ENCODE measurements at places on chromosomes 12 and 14.

DNA sequence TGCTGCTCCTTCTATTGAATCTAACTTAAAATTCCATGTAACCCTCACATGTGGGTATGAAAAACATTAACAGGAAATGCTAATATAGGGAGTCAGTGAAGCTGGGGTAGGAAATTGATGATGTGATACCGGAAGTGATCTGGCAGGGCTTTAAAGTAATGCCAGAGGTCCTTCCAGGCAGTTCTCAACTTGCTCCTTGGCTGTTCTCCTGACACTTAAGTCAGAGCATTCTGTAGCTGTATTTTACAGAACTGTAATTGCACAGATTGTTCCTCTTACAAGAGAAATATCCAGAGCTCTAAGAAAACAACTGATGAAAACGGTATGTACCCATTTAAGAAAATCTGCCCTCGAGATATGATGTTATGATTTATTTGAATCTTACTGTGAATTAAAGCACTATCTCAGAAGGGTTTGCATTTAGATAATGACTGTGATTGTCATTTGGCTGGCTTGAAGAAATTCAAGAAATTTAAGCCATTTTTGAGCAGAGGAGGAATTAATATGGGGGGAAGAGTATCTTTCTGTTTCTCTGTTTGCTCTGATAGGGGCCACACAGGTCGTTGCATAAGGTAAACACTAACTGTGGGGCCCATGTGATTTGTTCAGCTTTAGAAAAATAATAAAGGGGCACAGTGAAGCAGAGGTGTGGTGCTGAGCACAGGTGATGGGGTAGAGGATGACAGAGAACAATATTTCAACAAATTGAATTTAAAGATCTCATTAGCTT is 88.4 kb downstream of the BBS10 start:
- DNase-seq: no peak

- DNase-seq: no peak
These were observed 40.1 kb upstream of the MTERF2 start for GRCh38 chr12:107026806-107027635.

DNA sequence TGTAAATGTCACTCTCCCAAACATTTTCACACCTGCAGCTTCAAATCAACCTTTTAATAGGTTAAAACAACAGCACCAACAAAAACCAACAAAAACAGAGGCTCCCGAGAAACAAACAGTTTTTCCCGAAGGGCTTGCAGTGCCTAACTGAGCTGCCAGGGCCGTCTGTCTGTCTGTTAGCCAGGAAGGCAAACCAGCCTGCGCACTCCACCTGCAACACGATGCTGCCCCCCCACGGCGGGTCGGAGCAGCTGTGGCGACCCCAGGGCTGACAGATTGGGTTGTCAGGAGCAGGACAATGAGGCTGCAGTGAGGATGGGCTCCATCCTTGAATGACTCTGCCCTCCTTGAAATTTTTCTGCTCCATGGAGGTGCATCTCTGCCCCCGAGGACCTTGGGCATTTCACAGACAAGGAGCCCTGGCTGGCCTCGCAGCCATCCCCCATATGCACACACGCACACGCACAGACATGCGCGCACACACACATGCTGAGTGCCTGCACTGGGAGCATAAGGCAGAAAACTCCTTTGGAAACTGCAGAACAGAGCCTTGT is 2.6 kb downstream of the RTL1 start:
- no peak for DNase-seq

GRCh38 chr12:6928703-6929407 is 1.1 kb downstream of the ATN1 start:
- DNase-seq: no peak

GRCh38 chr14:24845851-24846250 is 204.1 kb downstream of the STXBP6 start:
- DNase-seq: no peak

GRCh38 chr14:63248211-63248610 is 44.0 kb downstream of the RHOJ start:
- DNase-seq: no peak

DNA sequence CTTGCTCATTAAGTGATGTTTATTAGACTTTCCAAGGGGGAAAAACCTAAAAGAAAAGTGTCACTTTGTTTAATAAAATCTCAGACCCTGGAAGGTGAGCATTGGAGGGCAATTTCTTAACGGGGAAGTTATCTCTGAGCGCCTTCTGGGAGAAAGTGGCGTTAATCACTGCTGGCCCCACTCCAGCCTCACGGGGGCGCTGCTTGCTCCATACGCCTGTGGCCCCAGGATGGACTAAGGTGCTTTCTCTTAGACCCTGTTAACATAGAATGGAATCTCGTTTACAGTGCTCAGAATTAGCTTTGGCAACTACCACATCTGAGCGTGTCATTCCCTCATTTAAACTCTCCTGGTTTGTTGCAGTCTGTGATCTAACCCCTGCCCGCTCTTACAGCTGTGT is 16.4 kb upstream of the PRIMA1 start:
- DNase-seq: no peak

DNA sequence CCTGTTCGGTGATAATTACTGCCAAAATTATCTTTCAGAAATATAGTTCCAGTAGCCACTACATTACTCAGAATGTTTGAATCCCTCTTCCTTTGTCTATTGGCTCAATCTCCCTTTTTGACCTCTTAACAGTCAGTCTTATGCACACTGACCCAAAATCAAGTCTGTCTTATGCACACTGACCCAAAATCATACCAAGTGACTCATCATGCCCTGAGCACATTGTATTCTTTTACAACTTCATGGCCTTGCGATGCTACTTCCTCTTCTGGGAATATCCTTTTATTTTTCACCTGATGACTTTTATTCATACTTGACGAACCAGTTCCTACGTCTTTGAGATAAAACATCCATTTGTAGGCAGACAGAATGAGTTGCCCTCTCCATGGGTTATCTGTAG is 182.3 kb downstream of the NPAS3 start:
- no peak for DNase-seq

DNA sequence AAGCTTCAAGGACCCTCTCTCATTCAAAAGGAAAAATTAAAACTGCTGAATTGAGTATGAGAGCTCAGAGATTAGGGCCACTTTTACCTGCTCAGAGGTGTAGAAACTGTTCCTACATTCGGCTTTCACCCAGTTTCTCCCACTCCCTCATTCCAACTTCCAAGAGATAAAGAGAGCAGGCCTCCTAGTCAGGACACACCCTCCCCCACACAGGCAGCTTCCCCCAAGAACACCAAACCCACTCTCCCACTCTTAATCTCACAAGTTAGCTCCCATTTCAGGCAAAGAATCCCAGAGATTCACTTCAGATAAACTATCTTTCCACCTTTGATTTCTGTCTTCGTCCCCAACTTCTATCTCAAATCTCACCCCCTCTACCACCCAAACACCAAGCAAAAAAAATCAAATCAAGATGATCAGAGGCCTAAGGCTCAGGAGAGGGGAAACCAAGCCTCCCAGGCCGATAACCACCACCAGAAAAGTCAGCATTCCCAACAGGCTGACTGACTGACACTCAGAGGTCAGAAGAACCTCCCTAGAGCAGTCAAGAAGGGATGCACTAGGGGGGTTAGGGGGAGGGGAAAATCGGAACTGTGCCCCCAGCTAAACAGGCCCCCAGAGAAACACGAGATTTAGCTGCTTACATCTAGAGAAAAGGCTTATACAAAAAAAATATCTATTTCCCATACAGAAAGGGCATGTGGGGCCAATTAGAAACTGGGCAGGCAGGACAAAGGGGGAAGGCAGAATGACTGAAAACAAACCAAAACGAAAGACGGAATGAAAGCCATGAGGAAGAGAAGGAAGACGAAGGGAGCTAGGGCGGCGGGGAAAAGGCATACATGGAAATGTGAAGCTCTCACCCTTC is 13.2 kb upstream of the CDH24 start:
- DNase-seq: no peak

DNA sequence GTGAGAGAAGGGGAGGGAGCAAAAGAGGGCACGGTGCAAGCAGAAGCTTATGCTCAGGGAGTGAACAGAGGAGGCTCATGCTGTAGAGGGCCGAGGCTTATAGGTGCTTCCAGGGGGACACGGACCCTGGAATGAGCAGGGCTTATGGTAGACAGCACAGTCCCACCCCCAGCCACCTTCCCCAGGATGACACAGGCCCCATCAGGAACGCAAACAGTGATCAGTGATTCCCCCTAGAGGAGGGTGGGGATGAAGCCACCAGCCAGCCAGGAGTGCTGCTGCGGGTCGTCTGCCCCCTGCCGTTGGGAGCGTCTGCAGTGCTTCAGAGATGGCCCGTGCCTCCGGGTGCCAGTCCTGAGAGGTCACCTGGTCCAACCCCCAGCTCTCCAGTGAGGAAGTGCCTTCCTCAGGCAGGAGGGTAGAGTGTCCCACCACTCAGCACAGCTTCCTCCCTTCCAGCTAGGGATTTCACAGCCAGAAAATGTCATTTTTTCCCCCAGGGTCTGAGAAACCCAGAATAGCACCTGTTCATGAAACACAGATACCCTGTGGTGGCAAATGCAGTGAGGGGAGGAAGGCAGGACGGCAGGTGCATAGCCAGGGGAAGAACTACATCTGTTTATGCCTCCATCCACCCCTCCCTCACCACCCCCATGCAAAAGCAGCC is 60.7 kb downstream of the SLC6A12 start:
- DNase-seq: no peak

GRCh38 chr12:9588749-9589148 is 19.0 kb downstream of the KLRB1 start:
- DNase-seq: no peak

- DNase-seq: no peak
These were observed 114.0 kb upstream of the TMEM132D start for GRCh38 chr12:130017591-130018449.

DNA sequence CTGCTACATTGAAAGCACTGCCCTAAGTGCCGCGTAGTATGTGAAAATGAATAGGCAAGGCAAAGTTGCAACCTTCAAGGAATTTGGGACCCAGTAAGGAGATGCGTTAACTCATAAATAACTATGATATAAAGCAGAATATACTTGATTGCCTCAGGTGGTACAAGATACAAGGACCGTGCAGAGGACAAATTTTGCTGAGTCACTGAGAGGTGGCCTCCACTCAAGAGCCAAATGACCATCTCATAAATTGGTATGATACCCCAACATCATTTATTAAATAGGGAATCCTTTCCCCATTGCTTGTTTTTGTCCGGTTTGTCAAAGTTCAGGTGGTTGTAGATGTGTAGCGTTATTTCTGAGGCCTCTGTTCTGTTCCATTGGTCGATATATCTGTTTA is 35.7 kb downstream of the IGF1 start:
- no peak for DNase-seq

GRCh38 chr12:42125388-42125767 is 19.3 kb downstream of the GXYLT1 start:
- DNase-seq: no peak

GRCh38 chr12:1583421-1584078 is 10.8 kb downstream of the FBXL14 start:
- no peak for DNase-seq

DNA sequence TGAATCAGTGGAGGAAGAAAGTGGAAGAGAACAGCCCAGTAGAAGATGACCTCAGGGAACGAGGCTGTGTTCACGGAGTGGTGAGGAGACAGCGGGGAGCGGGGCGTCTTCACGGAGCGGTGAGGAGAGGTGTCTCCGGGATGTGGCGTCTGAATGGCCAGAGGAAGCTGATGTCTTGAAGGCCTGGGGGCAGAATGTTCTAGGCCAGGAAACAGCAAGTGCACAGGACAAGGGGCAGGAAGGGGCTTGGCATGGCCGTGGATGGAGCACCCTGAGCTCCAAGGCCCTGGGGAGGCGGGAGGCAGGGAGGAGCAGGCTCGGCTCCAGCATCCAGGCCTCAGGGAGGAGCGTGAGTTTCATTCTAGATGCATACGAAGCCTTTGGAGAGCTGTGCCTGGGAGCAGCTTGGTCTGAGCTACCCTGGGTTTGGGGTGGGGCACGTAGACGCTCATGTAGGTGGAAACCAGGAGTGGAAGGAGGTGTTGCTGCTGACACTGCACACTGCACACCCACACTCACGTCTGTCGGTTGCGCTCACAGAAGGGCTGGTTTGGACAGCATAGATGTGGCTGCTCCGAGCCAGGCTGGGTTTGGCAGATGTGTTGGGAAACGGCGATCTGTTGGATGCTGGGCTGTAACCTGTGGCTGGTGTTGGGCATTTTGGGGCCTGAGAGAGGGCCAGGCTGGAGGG is 131.6 kb downstream of the ADGRD1 start:
- no peak for DNase-seq

DNA sequence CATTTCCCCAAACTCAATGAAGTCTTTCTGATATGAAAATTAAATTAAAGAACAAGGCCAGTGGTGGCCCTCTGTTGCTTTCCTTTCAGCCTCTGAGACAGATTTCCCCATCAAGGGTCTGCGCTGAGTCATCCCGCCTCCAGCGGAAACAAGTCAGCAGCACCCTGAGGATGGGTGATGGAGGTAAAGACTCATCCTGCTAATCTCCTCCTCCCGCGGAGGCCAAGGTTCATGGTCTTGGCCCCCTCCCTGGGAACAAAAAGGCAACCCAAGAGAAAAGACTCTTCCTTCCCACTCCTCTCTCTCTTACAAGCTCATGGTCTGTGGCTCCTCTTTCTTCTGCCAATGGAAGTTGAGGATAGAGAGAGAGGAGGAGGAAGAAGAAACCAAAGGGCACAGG is 9.0 kb upstream of the NUMB start:
- DNase-seq: no peak

GRCh38 chr14:23047034-23047634 is 5.1 kb downstream of the PSMB11 start:
- DNase-seq: no peak

DNA sequence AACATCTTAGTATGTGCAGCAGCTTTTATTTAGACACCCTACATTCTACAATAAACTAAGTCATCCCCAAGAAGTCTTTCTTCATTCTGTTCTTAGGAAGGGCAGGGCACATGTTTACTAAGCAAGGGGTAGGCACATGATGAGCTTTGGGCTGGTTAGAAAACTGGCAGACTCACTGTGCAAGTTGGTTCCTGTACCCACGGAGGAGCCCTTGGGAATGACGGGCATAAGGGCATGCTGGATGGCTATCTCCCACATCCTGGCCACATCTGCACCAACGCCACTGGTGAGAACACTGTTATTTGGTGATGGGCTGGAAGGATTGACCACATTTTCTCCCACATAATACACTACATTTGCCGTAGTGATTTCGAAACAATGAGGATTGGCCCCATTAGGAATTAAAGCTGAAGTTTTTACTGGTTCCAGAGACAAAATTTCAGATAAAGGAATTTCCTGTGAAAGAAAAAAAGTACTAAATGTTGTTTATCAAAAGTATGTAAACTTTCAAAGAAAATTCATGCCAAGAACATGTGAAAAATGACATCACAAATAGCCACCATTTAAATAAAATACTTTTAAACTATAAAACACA is 297.0 kb downstream of the PRKD1 start:
- DNase-seq: no peak

DNA sequence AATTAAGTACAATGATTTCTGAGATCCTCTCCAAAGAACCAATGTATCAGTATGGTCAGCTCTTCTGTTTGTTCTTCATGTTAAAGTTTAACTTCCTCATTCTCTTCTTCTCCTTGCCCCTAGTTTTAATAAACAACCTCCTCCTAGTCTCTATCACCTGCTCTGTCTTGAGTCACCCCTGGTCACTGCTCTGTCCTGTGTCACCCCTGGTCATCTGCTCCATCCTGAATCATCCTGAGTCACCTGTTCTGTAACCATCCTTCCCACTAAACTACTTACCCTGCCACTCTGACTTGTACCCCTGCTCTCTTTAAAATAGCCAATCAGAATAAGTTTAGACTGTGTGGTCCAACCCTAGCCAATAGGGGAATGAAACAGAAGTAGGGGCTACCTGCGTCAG is 100.5 kb downstream of the ALG10B start:
- no peak for DNase-seq

GRCh38 chr14:96103075-96103474 is 63.9 kb downstream of the C14orf132 start:
- no peak for DNase-seq
